ENCODE measurements at places on chromosomes 11 and 22.

DNA sequence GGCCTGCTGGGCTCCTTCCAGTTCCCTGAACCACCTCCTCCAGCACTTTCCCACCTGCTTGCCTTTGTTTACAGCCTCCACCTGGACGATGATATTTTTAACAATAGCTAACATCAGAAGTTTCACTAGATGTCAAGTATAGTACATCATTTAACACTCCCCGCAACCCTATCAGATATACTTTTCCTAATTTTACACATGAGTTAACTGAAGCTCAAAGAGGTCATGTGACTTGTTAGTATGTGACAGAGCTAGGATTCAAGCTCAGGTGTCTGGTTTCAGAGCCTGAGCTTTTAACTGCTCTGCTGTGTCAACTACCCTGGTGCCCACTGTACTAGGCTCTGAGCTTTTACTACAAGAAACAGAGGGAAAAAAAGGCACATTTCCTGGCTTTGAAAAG, 14.3 kb upstream of the HPX start:
- no peak for DNase-seq

GRCh38 chr11:118318581-118319336, 14.2 kb downstream of the CD3E start:
- DNase-seq, result no peak

GRCh38 chr11:120062561-120062930, 75.4 kb downstream of the TRIM29 start:
- no peak for DNase-seq

- no peak for DNase-seq
Measured at GRCh38 chr11:73401924-73402833, 26.0 kb downstream of the RELT start.

DNA sequence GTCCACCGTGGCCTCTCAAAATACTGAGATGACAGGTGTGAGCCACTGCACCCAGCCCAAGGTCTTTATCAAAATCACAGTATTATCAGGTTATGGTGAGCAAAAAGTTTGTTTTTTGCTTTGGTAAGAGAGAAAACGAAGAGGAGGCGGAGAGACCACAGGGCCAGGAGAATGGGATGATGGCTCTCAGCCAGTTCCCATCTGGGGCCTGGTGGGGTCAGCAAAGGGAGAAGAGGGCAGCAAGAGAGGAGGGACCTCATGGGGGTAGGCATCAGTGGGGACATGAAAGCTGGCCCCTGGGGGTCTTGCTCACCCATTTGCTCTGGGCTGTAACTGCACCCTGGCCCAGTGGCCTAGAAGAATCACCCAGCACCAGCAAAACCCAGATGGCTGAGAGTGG, 190.2 kb downstream of the SHANK2 start:
- no peak for DNase-seq

GRCh38 chr11:77515483-77515882, 41.6 kb upstream of the PAK1 start:
- DNase-seq, result no peak

DNA sequence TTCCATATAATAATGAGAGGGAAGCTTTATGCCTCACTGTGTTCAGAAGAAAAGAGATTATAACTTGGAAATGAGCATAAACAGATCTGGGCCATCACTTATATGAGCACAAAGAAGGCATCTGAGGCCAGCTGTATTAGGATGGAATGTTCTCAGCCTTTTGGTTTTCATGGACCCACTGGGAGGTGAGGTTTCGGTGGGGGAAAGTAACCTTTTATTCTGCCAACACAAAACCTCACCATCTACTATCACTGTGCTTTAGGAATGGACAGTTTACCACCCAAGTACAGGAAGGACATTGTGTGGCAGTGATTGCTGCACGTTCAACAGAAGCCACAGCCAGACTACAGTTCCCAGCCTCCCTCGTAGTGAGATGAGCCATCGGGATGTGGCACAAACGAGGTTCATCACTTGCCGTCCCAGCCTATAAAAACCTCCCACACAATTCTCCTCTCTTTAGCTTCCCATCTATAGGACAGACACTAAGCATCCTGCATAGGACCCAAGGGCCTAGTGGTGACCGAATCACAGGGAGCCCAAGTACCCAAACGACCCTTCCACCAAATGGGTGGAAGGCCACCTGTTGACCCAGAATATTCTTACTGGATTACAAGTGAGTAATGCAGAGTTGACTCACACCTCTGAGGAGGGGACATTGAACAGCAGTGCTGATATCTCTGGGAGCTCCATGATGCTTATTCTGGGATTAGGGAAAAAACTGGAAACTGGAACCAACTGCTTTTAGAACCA, 121.5 kb upstream of the RAG2 start:
- DNase-seq, result no peak

DNA sequence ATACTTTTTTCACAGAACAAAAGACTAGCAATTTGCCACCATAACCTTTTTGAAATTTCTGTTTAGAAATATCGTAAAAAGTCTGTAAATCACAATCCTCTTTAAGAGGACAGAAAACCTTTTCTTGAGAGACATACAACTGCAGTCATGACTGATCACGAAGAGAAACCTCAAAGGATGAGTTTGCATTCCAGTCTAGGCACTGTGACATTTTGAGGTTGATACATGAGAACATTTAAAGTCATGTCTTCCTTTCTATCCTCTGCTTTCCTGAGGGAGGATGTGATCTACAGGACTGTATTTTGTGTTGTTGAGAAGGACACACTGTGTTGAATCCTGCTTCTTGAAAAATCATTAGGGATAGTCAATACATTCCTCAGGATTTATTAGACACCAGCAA, 476.7 kb upstream of the CCDC179 start:
- peak; percentile 18 for DNase-seq

DNA sequence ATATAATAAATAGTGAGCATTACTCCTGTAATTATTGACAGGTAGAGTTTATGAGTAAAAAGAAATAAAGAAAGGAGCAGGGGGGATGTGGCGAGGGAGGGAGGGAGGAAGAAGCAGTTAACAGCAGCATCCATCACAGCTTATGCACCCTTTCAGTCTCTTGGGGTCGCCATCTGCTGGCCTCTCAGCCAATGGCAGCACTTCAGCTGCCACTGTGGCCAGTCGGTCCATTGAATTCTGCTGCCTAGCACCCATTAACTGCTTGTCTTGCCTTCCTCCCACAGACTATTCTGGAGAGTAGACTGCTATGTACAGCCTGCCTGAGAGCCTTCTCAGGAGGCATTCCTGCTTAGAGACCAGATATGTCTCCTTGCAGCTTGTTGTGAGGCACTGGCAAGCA, 388.3 kb downstream of the TENM4 start:
- DNase-seq, result peak; percentile 49

GRCh38 chr11:127071606-127072005, 71.0 kb upstream of the KIRREL3 start:
- DNase-seq, result no peak

DNA sequence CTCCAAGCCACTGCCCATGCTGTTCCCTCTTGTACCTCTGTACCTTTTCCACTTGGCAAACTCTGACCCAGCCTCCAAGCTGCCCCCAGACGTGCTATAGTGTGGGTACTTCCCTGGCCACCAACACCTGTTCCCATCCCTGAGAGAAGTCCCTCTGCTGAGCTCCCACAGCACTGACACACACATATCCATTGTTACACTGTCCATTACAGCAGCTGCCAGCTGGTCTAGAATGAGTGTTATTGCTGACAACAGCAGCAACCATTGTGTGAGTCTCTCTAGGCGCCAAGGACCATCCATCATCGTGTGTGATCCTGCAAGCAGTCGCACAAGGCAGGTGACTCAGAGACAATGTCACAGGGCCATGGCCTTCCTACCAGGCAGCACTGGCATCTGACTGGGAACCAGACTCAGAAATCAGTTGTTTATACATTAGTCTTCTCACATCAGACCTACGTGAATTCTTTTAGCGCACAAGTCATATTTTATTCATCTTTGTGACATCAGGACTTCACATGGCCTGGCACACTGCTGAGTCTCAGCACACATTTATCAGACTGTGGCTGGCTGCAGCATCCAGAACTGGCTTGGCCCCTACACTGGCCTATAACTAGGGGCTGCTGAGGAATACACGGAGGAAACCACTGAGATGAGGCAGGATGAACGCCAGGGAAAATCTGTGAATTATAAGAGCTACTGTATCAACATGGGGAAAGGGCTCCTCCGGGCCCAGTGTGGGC, 56.4 kb downstream of the SGSM3 start:
- no peak for DNase-seq

- DNase-seq, result no peak
Measured at GRCh38 chr22:37677493-37677974, 2.1 kb downstream of the LGALS1 start.

DNA sequence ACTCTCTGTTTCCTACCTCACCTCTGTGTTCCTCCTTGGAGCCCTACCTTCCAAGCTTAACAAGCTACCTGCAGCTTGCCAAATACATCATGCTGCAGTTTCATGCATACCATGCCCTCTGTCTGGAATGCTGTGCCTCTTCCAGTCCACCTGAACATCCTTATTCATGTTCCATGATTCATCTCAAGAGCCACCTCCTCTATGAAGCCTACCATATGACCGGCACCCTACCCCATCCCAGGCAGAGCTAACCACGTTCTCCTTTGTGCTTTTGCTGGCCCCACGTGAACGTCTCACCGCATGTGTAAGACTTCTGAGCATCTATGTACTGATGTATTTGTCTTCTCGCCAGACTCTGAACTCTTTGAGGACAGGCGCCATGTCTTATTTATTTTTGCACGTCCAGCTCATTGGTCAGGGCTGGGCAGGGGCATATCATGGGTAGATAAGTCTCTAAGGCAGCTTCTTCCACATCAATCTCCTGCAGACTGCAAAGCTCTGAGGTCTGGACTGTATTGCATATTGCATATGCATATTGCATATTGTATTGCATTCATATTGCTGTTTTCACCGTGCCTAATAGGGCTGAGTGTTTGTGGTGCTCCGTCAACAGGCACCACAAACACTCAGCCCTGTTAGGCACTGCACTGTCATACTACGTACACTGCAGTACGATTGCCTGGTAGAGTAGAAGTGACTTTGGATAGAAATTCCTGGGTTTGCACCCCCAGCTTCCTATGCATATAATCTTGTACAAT, 31.0 kb downstream of the TST start:
- no peak for DNase-seq

DNA sequence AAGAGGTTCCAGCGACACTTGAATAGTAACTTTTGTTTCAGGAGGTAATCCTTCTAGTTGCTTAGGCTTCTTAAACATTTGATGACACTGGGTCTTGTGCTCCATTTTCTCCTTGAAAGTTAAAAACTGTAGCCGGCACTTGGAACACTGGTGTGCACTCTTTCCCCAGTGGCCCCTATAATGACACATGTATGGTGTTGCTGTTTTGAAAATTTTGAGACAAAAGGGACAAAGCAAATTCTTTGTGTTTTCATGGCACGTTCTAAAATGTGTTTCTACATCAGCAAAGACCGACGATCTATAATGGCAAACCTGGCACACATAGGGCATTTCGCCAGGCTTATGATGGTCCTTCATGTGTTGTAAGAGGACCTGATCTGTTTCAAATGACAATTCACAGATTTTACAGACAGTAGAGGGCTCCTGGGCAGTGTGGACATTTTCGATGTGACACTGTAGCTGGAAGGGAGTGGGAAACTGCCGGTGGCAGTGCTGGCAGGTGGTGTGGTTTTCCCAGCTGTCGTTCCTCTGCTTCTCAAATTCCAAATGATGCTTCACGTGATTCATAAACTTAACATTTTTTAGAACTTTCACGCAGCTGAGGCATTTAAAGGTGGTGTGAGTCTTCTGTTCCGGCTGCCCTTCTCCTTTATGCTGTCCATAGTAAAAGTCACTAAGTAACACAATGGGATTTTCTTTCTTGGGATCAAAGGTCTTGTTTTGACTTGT, 20.5 kb downstream of the ZNF280B start:
- DNase-seq, result no peak

DNA sequence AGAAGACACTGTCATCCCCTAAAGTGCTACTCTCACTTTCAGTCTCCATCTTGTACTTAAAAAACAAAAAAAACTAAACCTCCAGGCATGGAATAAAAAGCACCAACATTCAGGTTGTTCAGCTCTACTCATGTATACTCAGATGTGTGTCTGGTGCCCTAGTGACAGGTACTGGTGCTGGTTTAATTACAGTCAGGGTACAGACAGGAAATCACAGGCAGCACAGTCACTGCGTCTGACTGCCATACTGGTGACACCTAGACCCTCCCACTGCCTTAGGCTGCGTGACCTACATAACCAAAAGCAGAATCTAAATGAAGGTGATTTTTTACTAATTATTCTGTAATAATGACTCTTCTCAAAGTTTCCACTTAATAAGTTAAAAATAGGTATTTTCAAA, at the start of gene ARHGAP32:
TSS of gene ARHGAP32 (minus strand) at position 176 of the 400 bp plus-strand sequence. CDS start at position 49, 127 bp downstream.
- peak; percentile 7 for DNase-seq

GRCh38 chr11:60122414-60123036, 34.1 kb downstream of the MS4A2 start:
- DNase-seq, result no peak
